HFFc6 (cell line): ENCODE measurements at places on chromosomes 16 and 17. TPM values are rescaled to one million over a fixed set of nuclear protein-coding genes. Genes with fewer than 3 reads are reported as not detected.

DNA sequence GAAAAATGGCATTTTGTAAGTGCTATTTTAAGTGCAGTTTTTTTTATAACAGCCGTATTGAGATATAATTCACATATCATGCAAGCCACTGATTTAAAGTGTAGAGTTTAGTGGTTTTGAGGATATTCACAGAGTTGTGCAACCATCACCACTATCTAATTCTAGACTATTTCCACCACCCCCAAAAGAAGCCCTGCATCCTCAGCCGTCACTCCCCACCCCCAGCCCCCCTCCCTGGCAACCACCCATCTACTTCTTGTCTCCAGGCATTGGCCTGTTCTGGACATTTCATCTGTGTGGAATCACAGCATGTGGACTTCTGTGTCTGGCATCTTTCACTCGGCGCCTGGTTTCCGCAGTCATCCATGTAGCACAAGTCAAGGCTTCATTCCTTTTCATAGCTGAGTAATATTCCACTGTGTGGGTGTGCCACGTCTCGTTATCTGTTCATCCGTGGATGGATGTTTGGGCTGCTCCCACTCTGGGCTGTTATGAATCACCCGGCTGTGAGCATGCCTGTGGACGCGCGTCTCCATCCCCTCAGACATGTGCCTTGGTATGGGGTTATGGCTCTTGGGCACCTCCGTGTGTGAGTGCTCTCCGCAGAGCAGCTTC lies 138.4 kb upstream of the CIBAR2 start:
- no peak for DNase-seq

The ST6GALNAC2 gene
- total RNA-seq, result 0.20 and 0.42 TPM in 2 replicates

The CMTM1 gene
- 3.4 and 5.1 TPM in 2 replicates for total RNA-seq

The AOC2 gene
- total RNA-seq, result 0.39 to 0.64 TPM (median 0.55 TPM) in 3 replicates

DNA sequence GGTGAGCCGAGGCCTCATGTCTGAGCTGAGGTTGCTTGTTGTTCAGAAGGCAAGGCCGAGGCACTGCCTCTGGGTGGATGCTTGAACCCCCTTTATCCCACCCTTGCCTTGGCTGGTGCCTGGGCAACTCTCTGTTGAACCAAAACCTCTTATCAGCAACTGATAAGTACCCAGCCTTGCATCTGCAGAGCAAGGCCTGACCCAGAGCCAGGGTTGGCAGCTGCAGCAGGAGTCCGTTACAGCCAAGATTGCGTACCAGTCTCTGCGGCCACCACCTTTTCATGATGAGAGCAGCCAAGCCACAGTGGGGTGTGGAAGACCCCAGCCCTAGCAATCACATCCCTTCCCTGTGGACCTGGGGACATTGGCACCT lies 118.3 kb downstream of the RAB11FIP4 start:
- DNase-seq, result no peak

- no peak for DNase-seq
Measured at GRCh38 chr17:2057760-2058585, 3.1 kb downstream of the HIC1 start.

GRCh38 chr17:61321344-61321743 lies 78.3 kb upstream of the TBX2 start:
- no peak for DNase-seq

The KRT33A gene
- not detected in 3 replicates for total RNA-seq

GRCh38 chr16:74626741-74627416 lies 20.0 kb upstream of the GLG1 start:
- no peak for DNase-seq

DNA sequence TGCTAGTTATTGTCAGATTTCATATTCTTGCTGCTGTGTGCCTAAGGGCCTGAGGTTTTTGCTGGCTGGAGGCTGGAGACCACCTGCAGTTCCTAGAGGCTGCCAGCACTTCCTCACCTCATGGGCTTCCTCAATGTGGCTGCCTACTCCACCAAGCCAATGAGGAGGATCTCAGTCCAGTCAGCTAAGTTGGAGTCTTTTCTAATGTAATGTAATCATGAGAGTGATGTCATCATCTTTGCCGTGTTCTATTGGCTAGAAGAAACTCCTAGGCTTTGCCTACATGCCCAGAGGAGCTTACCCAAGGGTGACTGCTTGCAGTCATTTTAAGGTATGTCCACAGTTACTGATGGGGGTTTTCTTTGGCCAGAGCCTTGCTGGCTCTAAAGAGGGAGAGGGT lies 53.0 kb downstream of the SOCS3 start:
- no peak for DNase-seq

- DNase-seq, result no peak
Measured at GRCh38 chr17:47684025-47684424, 9.9 kb upstream of the TBKBP1 start.

The RTN4RL1 gene
- 0.24 to 0.68 TPM (median 0.43 TPM) in 3 replicates for total RNA-seq

GRCh38 chr16:29962344-29962994 lies 590 bp downstream of the TMEM219 start:
- DNase-seq, result peak; percentile 7

The OR4D1 gene
- not detected in 3 replicates for total RNA-seq
